AG04450 (cell line): ENCODE measurements at places on chromosomes 7 and 10.

GRCh38 chr7:157876469-157877285, 539.9 kb downstream of the DNAJB6 start:
- no peak for DNase-seq

DNA sequence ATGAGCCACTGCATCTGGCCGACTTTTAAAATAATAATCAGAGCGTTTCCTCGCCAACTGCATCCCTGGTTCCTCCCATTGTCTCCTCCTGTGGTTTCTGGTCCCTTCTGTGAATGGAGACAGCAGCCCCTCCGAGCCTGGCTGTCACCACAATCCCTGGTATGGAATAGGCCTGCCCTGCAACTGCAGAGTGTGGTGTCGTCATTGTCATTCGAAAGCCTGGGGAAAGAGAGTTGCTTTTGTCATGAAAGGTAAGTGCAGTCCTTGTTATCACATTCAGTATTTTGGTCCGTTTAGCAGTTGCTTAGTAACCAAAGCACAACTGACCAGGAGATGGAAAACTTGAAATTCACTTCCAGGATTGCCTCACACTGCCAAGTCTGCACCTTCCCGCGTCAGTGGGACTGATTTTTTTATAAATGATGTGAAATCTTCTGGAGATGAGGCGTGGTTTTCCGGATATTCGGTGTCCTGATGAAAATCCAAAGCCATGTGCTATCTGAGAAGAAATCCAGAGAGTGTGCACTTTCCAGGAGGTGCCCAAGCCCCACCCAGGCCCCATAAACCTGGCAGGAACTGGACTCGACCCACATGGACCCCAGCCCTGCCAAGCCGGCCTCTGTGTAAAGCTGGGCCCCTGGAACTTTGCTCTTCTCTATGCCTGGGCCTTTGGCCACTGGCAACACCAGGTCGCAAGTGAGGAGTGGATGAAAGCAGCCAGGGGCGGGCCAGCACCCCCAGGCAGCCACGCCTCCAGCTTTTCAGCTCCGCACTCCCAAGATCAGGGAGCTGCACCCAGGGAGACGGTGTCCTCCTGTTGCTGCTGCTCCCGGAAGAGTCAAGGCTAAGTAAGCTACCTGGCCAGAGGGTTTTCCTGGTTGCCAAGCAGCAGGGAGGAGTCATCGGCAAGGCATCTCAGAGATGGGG, 133.7 kb upstream of the SH2B2 start:
- DNase-seq = no peak

- DNase-seq = no peak
Observed at GRCh38 chr7:114133717-114134116, 214.9 kb upstream of the PPP1R3A start.

GRCh38 chr7:24653316-24654085, 80.2 kb downstream of the PALS2 start:
- no peak for DNase-seq

DNA sequence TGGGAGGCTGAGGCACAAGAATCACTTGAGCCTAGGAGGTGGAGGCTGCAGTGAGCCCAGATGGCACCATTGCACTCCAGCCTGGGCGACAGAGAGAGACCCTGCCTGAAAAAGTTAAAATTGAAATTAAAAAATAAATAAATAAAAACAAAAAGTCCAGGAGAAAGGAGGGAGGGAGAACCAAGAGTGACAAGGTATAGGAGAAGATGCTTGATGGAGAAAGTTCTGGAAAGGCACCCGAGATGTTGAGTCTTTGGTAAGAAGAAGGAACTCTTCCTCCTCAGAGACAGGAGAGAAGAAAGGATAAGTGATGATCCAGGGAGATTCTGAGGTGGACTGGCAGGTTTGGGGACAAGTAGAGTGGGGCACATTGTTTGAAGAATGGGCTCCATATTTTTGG, 17.4 kb upstream of the LBX1 start:
- DNase-seq = no peak

GRCh38 chr7:8724080-8724718, 290.8 kb downstream of the NXPH1 start:
- DNase-seq = no peak

- no peak for DNase-seq
Observed at GRCh38 chr7:5603241-5604140, 178.0 kb downstream of the RNF216 start.

GRCh38 chr7:75017832-75018231, 53.3 kb downstream of the CASTOR2 start:
- no peak for DNase-seq

GRCh38 chr10:98351831-98352402, 63.1 kb downstream of the PYROXD2 start:
- no peak for DNase-seq

DNA sequence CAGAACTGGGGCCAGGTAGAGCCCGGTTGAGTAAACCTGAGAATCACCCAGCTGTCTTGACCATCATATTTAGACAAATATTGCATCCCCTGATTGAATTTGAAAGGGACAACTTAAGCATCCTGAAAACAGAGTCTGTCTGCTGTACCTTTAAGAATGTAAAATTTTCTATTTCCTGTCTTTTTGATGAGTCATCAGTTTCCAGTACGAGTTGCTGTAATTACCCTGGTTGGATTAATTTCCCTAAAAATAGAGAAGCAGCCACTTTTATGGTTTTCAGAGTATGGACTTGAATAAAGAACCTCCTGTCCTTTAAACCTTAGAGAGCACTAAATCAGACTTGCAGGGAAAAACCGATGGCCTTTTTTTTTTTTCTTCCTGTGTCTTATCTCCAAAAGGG, 164.6 kb upstream of the SH2B2 start:
- no peak for DNase-seq

DNA sequence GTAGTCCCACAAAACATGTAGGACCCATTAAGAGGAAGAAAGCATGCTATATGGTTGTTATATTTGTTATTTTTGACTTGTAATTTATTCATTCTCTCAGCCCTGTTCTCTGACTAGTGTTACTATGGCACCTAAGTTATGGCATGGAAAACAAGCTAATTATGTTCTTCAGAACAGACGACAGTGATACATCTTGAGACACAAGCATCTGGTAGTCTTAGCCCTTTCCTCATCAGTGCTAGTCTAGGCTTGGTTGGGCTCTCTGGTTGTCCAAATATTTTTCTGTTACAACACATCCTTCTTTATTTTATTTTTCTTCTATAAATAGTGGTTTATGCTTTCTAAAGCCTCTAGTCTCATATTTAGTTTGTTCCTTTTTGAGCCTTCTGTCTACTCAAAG, 308.3 kb upstream of the KAT6B start:
- no peak for DNase-seq

GRCh38 chr7:7265081-7266075, 83.0 kb downstream of the C1GALT1 start:
- no peak for DNase-seq

DNA sequence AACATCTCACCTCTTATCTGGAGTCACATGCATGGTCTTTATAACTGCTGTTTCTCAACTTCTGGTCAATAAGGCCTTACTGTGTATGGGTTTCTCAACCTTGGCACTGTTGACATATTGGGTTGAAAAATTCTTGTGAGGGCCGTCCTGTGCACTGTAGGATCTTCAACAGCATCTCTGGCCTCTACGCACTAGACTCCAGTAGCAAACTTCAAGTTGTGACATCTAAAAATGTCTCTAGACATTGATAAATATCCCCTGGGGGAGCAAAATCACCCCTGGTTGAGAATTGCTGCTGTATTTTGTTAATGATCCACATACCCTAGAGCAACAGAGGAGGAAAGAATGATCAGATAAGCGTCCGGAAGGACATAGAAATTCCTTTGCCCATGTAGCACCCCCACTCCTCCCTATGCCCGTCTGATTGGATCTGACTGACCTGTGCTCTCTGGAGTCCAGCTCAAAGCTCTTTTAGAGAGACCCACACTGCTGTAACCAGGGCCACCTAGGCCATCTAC, 423.5 kb upstream of the ZMIZ1 start:
- no peak for DNase-seq

GRCh38 chr10:78476844-78477243, 443.2 kb downstream of the RPS24 start:
- DNase-seq = no peak

DNA sequence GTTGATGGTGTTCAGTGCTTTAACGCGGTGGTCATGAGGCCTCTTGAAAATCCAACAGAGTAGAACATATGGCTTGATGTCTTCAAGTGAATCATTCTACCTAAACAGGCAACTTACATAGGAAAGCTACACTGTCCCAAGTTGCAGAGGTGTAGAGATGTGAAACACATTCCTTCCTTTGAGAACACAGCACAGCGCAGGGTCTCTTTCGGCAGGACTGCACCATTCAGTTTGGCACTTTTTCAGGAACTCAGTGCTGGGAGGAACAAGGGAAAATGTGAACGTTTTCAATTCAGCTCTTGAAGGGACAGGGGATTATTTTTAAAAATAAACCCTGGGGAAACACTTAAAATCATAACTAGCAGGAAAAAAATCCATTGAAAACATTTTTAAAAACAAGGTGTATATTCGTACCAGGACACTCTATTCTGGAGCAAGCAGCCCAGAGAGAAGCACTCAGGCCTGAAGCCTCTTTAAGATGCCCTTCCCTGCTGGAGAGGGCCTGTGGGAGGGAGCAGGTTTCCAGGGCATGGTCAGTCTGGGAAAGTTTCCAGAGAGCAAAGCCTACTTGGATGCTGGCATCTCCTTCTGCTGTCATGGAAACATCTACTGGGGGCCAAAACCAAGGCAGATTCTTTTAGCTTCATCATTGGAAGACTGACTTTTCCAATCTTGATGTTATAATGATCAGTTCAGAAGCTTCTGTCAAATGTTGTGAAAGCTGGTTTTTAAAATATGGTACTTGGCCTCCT, 60.4 kb upstream of the NPVF start:
- DNase-seq = no peak

DNA sequence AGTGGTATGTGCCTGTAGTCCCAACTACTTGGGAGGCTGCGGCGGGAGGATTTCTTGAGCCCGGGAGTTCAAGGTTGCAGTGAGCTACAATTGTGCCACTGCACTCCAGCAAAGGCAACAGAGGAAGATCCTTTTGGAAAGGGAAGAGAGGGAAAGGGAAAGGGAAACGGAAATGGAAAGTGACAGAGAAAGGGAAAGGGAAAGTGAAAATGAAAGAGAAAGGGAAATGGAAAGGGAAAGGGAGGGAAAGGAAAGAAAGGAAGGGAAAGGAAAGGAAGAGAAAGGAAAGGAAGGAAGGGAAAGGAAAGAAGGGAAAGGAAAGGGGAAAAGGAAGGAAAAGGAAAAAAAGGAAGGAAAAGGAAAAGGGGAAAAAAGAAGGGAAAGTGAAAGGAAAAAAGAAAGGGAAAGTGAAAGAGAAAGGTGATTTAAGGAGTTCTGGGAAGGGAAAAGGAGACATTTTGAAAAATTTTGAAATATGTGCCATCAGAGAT, 2.3 kb upstream of the ZC3HAV1 start:
- no peak for DNase-seq

DNA sequence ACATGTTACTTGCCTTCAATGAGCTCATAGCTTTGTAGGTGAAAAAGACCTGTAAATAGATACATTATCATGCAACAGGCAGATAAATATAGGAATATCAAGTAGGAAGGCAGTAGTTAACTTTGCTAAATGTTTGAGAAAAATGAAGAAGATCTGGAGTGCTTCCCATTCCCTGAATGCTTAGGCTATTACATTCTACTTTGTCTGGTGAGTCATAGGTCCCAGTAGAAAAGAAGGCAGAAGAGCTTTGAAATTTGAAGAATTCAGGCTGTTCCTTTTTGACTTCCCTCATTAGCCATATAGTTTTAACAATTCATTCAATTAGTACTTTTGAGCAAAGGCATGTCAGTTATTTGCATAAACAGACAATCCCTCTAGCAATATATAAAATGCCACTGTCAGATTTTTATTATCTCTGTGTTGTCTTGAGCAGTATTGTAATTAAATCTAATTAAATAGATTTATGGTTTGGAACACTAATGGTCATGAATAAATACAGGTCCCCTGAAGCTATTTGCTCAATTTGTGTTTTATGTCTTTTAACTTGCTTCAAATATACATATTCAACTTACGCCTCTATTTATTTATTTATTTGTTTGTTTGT, 875.0 kb downstream of the REEP3 start:
- peak; percentile 2 for DNase-seq

DNA sequence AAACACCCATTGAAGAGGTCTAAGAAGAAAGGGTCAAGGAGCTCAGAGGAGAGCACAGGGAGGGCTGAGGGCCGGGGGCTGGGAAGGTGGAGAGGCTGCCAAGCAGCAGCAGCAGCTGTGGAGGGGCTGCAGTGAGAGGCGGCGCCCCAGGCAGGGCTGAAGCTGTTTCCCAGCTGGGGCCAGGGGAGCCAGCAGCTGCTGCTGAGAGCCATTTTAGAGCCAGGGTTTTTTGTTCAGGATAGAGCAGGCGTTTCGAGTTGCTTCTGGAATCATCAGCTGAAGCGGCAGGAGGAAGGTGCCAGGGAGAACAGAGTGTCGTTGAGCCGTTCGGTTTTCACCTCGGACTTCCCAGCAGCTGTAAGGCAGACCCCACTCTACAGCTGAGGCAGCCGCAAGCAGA, 62.7 kb downstream of the LANCL2 start:
- DNase-seq = no peak

GRCh38 chr10:78473006-78473405, 439.3 kb downstream of the RPS24 start:
- no peak for DNase-seq

GRCh38 chr7:48101352-48101751, 12.3 kb downstream of the UPP1 start:
- DNase-seq = no peak

- no peak for DNase-seq
Observed at GRCh38 chr7:22821702-22822485, 755 bp downstream of the TOMM7 start.

DNA sequence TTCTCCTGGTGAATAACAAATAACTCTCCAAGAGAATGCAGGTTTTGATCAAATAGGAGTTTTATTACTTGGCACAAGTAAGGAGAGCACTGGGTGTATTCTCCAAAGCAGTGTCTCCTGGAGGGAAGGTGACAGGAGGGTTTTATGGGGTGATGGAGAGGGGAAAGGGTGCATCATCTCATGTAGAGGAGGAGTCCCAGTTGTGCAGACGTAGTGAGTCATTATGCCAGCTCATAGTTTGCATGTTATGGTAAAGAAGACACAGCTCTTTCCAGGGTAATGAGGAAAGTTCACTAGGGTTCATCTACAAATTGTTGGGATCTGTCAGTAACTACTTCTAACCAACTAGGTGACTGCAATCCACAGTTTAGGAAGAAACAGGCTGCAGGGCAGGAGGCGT, 347.9 kb upstream of the MEOX2 start:
- DNase-seq = no peak

DNA sequence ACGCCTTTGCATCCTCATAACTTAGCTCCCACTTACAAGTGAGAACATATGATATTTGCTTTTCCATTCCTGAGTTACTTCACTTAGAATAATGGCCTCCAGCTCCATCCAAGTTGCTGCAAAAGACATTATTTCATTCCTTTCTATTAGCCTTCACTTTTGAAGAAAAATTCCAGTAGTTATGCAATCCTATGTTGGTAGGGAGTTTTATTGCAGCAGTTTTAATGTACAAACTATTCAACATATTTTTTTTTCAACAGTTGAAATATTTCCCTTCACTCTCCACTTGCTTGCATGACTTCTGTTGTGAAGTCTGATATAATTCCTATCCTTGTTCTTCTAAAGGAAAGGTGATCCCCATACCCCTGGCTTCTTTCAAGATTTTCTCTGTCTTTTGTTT, 27.3 kb upstream of the ARHGAP22 start:
- DNase-seq = no peak

- no peak for DNase-seq
Observed at GRCh38 chr7:55254596-55255495, 110.3 kb upstream of the LANCL2 start.

GRCh38 chr7:82373926-82374635, 69.5 kb downstream of the CACNA2D1 start:
- DNase-seq = no peak
